CD4-positive, alpha-beta T cell treated with Interleukin-2 at 100 ng/mL for 4 hours (primary cell): ENCODE measurements at places on chromosomes 2 and 18.

GRCh38 chr2:129883121-129883520 lies 96.3 kb upstream of the RAB6C start:
- no peak for DNase-seq

GRCh38 chr18:73577365-73577764 lies 570.3 kb downstream of the FBXO15 start:
- no peak for DNase-seq

DNA sequence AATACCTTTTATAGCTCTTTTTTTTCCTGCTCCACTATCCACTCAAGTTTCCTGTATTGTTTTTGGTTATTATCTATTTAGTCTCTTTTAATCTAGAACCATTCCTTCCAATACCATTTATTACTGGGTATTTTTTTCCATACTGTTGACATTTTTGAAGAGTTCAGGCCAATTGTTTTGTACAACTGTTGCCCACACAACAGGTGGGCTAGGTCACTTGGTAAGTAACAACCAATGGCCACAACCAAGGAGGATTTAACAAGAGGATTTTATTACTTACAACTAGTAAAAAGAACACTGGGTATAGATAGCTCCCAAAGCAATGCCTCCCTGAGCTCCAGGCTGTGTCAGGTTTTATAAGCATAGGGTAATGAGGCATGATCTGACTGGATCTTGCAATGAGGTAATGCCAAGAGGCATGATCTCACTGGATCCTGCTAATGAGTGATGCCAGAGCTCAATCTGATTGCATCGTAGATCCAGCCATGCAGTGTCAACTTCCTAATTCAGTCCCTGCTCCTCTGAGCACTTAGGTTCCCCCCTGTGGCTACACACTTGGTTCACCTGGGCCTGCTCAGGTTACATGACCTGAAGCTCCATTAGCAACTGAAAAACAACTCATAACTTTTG lies 7.1 kb upstream of the CEP68 start:
- no peak for DNase-seq

GRCh38 chr2:229543176-229543873 lies 171.0 kb downstream of the DNER start:
- no peak for DNase-seq

DNA sequence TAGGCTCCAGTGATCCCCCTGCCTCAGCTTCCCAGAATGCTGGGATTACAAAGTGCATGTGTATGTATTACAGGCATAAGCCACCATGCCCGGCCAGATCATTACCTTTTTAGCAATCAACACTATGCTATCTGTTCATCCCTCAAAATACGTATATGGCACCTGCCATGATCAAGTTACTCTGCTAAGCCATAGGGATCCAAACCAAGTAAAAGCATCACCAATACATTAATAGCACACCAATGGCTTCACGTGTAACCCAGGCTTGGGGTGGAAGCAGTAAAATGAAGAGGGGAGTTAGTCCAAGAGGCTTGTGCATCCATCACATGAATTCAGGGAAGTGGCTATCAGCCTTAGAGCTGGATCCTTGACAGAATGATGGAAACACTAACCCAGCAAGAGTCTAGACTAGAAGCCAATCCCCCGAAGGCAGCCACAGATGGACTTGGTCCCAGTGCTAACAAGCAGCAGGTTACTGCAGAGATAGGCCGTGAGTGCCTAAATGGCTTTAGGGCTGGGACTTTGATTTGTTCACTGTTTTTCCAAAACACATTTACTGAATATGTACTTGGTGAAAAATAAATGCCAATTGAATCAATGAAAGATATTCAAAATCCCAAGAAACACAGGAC lies 11.3 kb downstream of the HDLBP start:
- DNase-seq, result no peak

DNA sequence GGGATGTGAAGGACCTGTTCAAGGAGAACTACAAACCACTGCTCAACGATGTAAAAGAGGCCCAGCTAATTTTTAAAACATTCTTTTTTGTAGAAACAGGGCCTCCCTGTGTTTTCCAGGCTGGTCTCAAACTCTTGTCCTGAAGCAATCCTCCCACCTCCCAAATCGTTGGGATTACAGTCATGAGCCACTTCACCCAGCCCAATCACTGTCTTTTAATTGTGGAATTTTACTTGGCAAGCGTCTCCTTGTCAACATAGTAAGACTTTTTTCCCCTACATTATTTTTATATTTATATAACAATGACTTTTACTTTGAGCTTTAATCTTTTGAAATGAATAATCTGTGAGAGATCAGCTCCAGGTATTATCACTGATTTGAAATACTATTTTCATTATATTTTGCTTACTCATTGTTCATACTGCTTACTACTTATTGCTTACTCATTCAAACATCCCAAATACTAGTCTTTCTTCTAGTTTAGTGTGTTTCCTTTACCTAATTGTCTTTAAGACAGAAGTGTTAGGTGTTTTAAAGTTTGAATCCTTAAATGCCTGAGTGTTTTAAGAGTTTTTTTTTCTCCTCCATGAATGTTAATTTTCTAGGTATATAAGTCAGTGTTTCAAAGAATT lies 48.9 kb downstream of the PTPN4 start:
- no peak for DNase-seq

DNA sequence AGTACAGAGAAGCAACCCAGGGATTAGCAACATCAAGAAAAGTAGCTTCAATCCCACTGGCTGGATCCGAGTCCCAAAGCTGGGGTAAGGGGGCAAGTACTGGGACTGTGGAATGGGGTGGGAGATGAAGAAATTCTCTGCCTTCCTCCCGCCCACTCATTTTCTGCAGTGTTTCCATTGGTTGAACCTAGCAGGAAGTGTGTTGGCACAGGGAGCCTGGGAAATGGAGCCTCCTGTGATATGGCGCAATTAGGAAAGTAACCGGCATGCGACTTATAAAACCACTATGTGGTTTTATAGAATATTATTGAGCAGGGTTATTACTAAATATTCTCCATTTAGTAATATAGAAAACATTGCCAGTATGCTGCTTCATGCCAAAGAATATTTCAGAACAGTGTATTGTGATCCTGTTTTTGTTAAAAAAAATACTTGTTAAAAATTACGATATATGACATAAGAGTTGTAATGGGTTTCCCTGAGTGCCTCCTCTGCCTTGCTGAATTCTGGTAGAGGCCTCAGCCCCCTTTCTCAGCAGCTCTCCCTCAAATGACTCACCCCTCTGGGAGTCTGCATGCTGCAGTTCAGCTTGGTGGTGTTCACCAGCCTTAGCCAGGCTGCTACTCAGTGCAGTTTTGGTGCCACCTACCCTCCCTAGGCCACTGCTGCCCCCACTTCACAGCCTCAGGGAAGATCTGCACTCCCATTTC lies 60.5 kb downstream of the HK2 start:
- DNase-seq, result no peak

GRCh38 chr2:191797500-191797899 lies 49.4 kb downstream of the CAVIN2 start:
- no peak for DNase-seq

DNA sequence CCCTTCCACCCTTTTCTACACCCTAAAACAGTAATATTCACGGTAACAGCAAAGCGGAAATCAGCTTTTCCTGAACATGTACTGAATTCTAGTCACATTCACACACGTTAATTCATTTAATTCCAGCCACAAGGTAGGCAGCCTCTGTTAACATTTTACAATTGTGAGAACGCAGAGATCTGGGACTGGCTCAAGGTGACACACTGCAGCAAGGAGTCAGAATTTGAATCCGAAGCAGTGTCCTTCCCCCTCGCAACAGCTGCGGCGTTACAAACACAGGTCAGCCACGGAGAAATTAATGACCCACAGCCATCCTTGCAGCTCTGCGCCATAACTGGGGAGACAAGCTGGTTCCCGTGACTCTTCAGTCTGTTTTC lies 818 bp upstream of the SLC20A1 start:
- DNase-seq, result no peak

DNA sequence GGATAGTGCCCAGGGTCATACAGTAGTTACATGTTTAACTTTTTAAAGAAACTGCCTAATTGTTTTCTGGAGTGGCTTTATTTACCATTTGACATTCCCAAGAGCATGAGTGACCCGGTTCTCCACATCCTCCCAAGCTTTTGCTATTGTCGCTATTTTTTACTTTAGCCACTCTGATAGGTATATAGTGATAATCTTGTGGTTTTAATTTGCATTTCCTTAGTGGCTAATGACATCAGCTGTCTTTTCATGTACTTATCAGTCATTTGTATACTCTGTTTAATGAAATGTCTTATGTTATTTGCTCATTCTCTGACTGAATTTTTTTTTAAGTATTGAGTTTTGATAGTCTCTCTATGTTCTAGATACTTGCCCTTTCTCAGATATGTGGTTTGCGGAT lies 109.7 kb upstream of the HS6ST1 start:
- no peak for DNase-seq

DNA sequence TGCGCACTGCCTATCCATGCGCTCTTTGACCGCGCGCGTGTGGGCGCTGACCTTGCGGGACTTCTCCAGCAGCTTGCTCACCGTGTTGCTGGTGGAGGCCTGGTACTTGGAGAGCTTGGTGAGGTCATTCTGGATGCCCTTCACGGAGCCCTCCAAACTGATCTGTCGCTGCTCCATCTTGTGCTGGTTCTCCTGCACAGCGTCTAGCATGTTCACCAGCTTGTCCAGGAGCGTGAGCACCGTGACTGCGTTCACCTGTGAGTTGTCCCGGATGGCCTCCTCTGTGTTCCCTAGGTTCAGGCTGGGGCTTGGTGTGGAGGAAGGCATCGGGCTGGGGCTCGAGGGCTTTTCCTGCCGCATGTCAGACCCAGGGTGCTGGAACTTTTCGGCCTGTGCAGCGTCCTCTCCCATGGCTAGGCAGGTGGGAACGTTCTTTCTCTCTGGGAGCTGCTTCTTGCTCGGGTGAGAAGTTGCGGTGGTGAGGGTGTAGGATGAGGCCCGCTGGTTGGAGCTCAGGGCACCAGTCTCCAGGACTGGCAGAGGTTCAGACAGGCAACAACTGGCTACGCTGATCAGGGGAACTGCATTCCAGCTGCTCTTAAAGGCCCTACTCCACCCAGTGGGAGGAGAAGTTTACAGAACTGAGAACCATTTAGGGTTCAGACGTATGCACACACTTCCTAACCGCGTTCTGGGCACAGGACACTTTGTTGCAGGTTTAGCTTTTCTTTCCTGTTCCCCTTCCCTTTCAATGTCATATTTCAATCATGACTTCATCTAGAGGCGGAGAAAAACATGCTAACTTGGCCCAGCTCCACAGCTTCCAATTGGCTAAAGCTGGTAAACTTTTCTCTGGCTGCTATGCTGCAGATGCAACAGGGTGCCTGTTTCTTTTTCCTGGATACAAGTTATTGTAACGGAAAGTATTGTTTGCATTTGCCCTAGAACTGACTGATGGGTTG lies at the start of gene CAVIN2:
CAVIN2 (minus strand) TSS at position 574 of the 962 bp plus-strand sequence; CDS start at position 411, 163 bp downstream.
- no peak for DNase-seq

- no peak for DNase-seq
Measured at GRCh38 chr2:7089284-7089683, 172.1 kb downstream of the RNF144A start.

DNA sequence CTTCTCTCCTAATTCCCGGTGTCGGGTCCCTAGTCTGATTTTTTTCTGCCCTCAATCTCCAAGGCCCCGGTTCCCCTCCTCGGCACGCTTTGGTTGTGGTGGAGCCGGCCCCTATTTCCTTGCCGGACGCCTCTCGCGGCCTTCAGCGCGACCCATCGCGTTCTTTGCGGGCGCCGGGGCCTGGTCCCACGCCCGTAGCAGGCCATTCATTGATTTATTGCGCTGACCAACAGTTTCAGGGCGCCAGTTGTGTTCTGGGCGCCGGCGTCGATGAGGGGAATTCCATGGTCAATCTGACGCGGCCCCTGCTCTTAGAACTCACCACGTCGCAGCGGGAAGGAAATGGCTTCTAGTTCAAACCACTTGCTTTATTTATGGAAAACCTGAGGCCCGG lies 396 bp downstream of the CNOT9 start:
- DNase-seq, result peak; percentile 54

- DNase-seq, result no peak
Measured at GRCh38 chr18:2497797-2498196, 73.5 kb downstream of the METTL4 start.

GRCh38 chr2:113240150-113240914 lies 38.4 kb downstream of the PAX8 start:
- no peak for DNase-seq

- DNase-seq, result no peak
Measured at GRCh38 chr2:46699934-46700256, 215.7 kb downstream of the MCFD2 start.

GRCh38 chr18:48992791-48993555 lies 42.2 kb upstream of the SMAD7 start:
- no peak for DNase-seq

GRCh38 chr18:471716-472115 lies 28.8 kb downstream of the COLEC12 start:
- DNase-seq, result no peak

DNA sequence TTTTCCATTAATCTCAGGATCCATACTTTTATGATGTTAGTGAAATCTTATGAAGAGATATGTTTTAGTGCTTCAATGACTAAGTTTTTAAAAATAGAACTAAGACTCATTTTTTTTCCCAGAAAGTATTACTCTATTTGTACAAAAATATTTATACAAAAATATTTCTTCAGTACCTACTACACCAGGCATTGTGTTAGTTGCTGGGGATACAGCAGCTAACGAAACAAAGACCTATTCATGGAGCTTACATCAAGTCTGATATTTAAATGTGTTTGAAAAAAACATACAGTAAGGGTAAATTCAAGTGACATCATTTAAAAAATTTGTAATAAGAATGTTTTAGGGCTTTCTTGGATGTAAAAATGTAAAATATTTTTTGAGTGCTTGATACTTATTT lies 11.6 kb downstream of the VAPA start:
- DNase-seq, result no peak

DNA sequence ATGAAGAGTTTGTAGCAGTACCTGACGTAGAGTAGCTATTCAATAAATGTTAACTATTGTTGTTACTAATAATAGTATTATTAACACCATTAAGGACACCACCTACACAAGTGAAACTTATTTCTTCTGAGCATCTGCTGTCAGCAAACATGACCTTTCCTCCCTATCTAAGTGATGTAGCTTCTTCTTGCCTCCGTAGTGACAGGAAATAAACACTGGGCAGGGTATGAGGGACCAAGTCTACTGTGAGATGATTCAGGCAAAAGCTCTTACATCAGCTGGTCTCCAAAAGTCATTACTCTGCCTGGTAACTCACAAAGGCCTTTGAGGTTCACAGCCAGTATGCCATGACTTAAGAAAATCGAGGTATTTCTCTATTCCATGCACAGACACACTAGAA lies 750.5 kb downstream of the CPS1 start:
- no peak for DNase-seq

- no peak for DNase-seq
Measured at GRCh38 chr2:241752253-241752652, 17.8 kb downstream of the D2HGDH start.
